ENCODE measurements at places on chromosomes 7 and 10.

DNA sequence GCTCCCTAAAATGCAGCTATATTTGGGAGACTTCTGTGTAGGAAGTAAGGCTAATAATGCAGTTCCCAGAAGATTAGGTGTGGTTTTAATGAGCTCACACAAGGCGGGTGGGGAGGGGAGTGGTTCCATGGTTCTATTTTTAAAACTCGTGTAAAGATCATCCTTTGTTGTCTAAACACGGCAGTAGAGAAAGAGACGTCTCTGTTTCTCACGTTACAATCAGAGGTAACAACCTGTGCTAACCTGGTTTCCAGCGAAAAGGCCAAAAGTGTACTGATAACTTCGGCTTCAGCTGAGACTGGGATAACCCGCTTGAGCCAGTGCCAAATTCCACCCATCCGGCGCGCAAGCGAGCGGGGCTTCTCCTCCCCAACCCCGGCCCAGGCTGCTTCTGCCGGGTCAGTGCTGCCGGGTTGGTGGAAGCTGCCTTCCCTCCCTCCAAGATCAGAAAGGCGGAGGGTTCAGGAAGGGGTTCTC lies 2.5 kb upstream of the MAP3K8 start:
- peak; percentile 55 for DNase-seq

- DNase-seq: peak; percentile 55
These were observed 47.9 kb downstream of the MKI67 start for GRCh38 chr10:128078136-128078969.

DNA sequence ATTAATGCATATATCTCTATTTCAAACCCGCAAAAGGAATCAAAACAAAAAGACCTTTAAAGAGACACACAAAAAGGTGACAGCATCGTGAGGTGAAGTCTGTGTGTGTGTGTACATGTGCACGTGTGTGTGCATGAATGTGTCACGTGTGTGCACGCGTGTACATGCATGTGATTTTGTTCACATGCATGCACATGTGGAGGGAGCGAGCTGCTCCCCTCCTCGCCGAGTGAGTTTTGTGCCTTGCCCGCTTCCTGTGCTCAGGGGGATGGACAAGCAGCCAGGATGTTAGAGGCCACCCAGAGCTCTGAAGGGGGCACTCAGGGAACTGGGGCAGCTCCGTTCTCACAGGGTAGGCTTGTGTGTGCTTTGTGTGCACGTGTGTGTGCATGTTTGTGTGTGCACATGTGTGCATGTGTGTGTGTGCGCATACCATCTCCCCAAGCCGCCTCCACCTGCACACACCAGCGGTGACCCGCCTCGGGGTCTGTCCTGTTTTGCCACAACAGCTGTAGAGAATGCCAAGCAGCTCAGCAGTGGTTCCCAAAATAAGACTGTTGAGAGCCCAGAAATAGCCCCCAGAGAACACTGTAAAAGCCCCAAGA lies 191.2 kb downstream of the PTPRN2 start:
- DNase-seq: no peak

DNA sequence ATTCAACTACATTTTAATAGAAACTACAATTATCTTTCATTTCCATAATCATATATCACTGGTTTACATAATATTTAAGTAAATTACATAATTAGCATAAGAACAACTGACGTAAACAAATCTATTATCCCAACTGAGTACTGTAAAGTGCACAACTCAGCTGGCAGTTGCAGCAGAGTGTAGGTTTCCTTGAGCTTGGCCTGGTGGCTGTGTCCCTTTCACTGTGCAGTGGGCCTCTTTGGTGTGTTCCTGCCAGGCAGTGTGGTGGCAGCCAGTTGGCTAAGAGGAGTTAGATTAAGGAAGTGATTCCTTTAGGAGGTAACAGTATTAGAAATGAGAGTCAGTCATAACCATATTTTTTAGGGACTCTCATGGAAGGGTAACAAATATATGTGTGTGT lies 7.0 kb downstream of the NRG3 start:
- no peak for DNase-seq

DNA sequence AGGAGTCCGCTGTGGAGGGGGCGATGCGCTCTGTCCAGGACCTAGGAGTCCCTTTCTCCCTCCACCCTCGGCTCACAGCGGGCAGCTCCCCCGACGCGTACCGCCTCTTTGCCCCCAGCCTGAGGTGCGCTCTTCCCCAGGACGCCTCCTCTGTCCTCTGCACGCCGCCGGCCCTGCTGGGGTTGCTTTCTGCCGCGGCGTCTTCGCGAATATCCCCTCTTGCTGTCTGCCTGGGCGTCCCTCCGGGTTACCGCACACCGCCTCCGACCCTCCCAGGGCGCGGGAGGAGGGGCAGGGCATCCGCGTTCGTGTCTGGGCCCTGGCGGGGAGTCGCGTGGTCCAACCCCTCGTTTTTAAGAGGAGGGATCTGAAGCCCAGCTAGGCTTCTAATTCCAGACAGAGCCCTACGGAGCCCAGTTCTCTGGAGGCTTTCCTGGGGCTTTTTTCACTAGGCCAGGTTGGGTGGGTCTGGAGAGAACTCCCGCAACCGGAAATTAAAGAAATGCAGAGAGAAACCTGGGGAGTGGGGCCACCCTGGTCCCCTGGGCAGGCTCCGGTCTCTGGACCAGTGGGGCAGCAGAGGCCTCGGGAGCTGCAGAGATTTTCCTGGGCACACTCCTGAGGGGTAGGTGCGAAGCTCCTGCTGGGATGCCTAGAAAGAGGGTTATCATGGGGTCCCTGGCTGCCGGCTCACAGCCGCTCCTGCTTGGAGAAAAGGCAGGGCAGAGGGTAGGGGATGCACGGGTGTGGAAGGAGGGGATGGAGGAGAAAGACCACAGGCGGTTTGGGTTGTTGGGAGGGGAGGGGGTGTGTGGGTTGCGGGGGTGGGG lies 166.9 kb downstream of the UBE2H start:
- no peak for DNase-seq

- DNase-seq: no peak
These were observed 14.5 kb upstream of the KAZALD1 start for GRCh38 chr10:101047268-101047667.

GRCh38 chr7:94245500-94245899 lies 149.2 kb upstream of the COL1A2 start:
- no peak for DNase-seq

DNA sequence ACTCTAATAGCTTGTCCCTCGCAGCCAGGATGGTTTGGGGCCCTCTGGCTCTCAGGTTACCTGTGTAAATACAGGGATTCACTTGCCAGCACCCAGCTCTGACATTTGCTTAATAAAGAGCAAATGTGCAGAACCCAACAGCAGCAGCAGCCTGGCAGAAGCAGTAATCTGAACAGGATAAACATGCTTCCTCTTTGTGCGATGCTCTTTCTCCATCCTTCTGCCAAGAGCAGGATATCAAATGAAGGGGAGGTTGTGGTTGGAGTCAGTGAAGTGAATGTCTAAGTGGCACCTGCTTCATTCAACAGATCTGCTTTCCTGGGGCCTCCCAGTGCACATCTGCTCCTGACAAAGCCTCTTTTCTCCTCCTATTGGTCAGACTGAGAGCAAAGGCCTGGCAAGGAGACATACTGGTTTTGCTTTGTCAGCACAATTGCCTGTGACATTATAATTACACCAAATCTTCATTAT lies 130.3 kb downstream of the NRF1 start:
- no peak for DNase-seq

- DNase-seq: no peak
These were observed 7.1 kb upstream of the ZNF117 start for GRCh38 chr7:64997927-64998391.

DNA sequence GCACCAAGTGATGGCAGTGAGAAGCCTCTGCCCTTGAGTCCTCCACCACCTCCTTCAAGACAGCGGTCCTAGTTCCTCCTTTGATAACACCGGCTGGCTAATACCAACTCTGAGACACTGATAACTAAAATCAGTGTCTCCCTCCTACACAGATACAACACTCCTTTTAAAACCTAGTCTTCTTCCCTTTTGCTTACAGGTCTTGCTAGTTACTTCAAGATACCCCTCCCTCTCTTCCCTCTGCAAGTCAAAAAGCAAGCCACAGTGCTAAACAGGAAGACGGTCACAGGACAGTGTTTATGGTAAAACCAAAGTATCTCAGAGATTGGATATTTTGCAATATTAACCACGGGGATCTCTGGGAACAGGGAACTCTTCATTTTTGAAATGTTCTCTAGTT lies 4.6 kb downstream of the AKR1B1 start:
- no peak for DNase-seq

GRCh38 chr7:43647339-43647672 lies 64.4 kb downstream of the STK17A start:
- peak; percentile 78 for DNase-seq

- DNase-seq: no peak
These were observed 38.9 kb downstream of the SH3PXD2A start for GRCh38 chr10:103816431-103816830.

- DNase-seq: peak; percentile 92
These were observed 11.9 kb upstream of the LRRC27 start for GRCh38 chr10:132319853-132320653.

DNA sequence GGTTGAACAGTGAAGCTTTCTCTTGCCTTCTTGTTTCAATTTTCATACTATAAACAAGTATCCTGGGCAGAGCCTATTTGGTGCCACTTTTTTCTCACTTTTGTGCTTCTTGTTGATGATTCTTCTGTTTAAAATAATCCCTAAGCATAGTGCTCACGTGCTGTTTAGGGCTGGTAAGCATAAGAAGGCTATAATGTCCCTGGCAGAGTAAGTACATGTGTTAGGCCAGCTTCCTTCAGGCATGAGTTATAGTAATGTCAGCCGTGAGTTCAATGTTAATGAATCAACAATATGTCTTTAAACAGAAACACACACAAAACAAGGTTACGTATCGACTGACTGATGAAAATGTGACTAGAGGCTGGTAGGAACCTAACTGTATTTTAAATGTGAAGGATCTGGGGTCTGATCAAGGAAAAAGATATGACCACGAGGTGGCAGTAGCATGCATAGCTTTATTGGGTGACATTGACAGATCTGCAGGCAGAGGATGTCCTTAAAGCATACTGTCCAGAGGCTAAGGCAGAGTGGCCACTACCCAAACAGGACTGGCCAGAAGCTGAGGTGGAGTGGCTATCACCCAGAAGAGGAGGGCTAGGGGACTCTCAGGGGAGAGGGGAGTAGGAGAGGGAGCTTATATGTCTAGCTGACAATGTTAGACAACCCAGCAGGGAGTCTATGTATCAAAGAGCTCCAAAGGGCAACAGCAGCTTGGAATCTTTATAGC lies 113.7 kb downstream of the BRAF start:
- peak; percentile 64 for DNase-seq

DNA sequence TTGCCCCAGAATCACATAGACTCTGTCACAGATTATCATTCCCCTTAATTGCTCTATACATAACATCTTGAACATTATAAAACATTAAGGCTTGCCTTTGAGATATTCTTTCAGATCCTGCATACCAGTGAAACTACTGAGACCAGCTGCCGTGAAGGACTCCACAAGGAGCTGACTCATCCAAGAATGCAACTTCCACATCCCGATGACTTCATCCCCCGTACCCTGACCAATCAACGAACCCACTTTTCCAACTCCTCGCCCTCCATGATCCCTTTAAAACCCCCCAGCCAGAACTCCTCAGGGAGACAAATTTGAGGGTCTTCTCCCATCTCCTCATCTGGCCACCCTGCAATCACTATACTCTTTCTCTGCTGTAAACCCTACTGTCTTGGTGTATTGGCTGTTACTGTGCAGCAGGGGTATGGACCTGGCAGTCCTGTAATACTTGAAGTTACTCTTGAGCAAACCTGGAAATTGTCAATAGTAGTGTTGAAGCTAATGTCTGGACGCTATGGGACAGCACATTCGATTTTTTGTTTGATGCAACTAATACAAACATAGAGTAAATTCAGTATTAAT lies 49.8 kb downstream of the HTR5A start:
- DNase-seq: peak; percentile 12

DNA sequence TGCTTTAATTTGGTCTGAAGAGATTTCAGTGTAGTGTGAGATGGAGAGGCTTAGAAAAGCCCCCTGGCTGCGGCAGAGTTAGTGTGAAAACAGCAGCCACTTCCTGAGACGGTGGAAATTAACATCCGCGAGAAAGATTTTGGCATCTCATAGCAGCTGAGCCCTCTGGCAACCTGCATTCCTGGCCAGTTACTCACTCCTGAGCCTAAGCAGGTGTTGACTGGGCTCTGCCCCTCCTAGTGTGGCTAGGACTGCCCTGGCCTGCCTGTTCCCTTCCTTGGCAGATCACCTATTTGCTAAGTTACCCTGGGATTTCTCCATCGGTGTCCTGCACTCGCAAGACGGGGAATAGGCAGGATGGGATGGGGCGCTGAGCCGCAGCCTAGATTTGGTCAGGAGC lies 57.6 kb upstream of the LMTK2 start:
- no peak for DNase-seq

GRCh38 chr10:86665868-86666267 lies 2.4 kb upstream of the LDB3 start:
- DNase-seq: no peak

GRCh38 chr10:60032723-60033122 lies 126.4 kb upstream of the CCDC6 start:
- peak; percentile 64 for DNase-seq

GRCh38 chr7:144776447-144776846 lies 59.4 kb downstream of the TPK1 start:
- DNase-seq: no peak

DNA sequence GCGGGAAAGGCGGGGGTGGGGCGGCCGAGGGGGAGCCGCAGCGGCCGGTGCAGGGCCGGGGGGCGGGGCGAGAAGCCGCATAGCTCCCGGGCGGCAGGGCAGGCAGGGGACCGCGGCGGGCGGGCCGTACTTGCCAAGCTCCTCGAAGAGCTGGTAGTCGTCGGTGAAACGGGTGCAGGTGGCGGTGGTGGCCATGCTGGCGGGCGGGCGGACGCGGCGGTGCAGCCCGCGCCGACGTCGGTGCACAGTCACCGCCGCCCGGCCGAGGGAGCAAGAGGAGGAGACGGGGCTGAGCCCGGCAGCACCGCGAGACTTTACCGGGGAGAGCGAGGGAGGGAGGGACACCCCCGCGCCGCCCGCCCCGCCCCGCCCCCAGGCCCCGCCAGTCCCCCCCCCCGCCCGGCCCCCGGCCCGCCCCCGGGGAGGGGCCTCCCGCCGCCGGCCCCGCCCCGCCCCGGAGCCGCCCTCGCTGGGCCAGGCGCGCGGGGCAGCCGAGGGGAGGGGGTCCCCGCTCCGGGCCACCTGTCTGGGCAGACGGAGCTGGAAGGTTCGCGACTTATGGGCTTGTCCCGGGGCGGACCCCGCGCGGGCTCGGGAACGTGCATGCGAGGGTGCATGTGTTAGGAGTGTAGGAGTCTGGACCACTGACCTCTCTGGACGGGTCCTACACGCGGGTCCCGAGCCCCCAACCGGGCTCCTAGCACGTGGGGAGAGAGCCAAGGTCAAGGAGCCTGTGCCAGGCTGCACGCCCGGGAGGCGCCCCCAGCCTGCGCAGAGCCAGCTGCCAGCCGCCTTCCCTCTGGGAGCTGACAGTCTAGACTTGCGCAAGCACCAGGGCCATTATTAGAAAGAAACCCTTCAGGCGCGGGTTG lies at the start of gene CAMK2G:
Gene CAMK2G, minus strand, starts transcription at position 289 of the 872 bp plus-strand sequence. Its CDS starts 94 bp downstream, at position 195.
- DNase-seq: peak; percentile 91

DNA sequence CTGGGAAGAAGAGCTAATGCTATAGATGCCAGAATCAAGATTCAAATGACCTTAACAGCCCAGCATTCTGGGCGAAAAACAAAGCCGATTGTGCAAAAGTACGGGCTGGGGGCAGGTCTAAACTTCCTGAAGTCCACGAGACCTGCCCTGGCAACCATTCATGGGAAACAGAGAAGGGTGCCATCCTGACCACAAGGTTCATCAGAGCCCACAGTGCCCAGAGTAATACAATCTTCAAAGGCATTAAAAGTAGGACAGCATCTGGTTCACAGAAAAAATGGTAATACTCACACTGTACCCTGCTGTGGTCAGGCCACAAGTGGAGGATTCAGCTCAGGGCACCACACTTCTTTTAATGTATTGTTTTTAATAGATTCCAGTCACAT lies 36.1 kb downstream of the SORBS1 start:
- DNase-seq: no peak

GRCh38 chr10:69483963-69484362 lies 32.7 kb downstream of the TSPAN15 start:
- DNase-seq: no peak

All from fibroblast of skin of scalp (primary cell).